ENCODE measurements at places on chromosomes 7 and 10.

- DNase-seq = no peak
These were observed 203.9 kb downstream of the DNAJB6 start for GRCh38 chr7:157540606-157541294.

DNA sequence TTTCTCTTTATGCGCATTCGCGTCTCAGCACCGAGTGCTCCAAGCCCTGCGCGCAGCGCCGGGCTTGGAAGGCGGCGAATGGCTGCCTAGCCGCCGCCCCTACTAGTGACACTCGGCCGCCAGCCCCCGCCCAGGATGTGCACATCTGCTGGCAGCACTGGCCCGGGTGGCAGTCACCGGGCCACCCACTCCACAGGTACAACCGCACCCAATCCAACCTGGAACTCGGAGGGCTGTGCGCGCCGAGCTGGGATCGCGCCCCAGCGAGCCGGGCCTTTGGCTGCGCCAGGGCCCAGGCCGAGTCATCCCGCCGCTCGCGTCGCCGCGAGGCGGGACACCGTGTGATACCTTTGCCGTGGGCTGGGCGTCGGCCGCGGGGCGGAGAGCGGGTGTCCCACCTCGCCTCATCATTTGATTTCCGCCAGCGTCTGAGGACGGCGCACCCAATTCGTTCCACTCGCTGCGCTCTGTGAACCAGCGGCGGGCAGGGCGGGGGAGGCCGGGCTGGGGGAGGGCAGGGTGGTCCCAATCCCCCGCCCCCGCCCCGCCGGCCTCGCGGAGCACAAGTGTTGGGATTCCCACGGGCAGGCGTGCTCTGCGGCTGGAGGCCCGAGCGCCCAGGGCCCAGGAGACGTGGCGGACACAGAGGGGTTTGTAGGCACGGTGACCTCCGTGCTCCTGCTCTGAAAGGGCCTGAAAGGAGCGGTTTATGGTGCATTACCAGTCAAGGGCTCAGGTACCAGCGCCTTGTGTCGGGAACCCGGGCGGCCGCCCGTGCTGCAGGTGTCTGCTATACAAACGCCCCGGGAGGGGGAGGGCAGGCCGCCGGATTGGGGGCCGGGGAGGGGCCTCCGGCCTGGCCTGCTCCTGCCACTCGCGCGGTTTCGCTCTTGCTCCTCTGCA is 17.8 kb upstream of the PTF1A start:
- no peak for DNase-seq

DNA sequence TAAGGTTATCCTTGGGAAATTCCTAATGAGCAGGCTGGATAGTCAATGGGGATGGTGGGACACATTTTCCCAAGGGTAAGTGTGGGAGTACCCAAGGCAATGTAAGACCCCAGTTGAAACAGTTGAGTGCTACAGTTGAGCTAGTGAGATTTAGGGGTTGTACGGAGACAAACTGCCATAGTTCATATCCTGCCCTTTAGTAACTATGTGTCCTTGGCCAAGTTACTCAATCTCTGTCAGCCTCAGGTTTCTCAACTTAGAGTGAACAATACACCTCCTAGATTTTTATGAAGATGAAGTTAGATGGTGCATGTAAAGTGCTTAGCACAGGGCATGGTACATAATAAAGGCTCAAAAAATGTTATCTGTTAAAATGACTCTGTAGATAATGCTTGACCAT is 20.5 kb downstream of the HABP2 start:
- no peak for DNase-seq

DNA sequence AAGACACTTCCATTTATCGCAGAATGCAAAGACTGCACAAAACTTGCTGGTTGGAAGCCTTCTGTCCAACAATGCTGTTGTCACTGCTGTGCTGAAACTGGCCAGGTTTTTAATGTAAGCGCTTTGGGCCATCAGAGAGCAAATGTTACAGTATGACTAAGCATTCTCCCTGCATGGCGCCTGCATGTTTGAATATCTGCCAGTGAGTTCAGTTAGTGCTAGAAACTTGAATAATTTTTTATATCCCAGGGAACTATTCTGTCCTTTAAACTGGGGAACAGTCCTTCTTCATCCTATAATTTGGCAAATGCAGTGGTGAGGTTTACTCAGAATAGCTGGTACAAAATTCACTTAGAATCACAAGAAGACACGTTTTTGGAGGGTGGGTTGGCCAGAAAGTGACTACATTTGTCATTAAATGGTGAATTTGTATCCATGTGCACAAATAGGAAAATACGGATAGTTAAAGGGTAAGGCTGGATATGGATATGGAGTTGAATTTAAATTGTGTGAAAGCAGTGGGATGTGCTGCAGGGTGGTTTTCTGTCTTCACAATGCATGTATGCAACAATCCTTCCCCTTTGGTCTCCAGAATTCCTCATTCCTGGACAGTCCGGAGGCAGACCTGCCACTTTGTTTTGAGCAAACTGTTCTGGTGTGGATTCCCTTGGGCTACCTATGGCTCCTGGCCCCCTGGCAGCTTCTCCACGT is 1.7 kb downstream of the ABCC2 start:
- peak; percentile 88 for DNase-seq

GRCh38 chr10:43610636-43611035 is 4.4 kb downstream of the ZNF485 start:
- DNase-seq = peak; percentile 49

- no peak for DNase-seq
These were observed 145.3 kb upstream of the TBX20 start for GRCh38 chr7:35399216-35399615.

DNA sequence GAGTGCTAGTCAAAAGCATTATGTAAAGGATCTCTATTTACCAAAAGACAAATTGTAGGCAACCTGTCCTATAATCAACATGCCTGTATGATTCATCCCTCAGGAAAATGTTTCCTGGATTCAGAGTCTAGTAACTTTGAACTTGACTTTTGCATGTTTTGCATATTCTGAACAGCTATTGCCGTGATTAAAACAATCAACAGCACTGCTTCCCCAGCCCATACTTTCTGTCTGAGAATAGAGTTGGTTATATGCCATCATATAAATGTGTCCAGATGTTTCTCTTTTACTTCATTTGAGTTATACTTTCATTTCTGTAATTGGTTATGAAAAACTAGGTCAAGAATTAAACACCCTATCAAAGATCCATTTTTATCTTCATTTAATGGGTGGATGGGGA is 83.5 kb downstream of the ZMYND11 start:
- DNase-seq = peak; percentile 34

DNA sequence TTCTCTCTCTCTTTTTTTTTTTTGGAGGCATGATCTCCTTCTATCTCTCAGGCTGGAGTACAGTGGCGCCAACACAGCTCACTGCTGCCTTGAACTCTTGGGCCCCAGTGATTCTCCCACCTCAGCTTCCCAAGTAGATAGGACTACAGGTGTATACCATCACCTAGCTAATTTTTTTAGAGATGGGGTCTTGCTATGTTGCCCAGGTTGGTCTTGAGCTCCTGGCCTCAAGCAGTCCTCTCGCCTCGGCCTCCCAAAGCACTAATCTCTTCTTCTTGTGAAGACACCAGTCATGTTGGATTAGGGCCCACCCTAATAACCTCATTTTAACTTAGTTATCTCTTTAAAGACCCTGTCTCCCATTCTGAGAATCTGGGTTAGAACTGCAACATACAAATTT is 45.6 kb downstream of the LRMDA start:
- no peak for DNase-seq

GRCh38 chr10:86329093-86329710 is 37.4 kb downstream of the GRID1 start:
- DNase-seq = no peak

- DNase-seq = peak; percentile 75
These were observed at the start of gene EGFR for GRCh38 chr7:55018361-55019190. EGFR (plus strand) TSS chr7:55019017; CDS start chr7:55019278, 261 bp downstream.

DNA sequence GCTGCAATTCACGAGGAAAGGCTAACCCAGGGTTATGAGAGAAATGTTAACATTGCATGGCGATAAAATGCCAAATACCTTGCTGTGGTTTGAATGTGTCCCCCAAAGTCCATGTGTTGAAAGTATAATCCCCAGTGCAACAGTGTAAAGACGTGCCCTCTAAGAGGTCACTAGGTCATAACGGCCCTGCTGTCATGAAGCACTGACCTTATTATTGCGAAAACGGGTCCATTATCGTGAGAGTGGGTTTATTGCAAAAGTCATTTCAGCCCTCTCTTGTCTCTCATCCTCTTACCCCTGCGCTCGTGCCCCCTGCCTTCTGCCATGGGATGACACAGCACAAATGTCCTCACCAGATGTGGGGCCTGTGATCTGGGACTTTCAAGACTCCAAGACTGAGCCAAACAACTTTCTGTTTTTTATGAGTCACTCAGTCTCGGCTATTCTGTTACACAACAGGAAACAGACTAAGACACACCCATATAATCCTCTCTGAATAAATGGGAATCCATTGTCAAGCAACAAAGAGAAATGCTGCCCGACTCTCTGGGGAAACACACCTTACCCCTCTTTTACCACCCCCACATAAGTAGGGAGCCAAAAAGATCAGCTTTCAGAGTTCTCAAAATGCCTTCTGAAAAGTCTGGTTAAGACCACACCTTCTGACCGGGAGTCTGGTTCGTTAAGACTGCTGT is 73.1 kb upstream of the UCN3 start:
- DNase-seq = peak; percentile 92

GRCh38 chr10:59258890-59259289 is 82.4 kb downstream of the PHYHIPL start:
- DNase-seq = no peak

GRCh38 chr10:73032536-73032935 is 64.1 kb downstream of the P4HA1 start:
- no peak for DNase-seq

- no peak for DNase-seq
These were observed 262.8 kb downstream of the SLC25A13 start for GRCh38 chr7:96059075-96059474.

GRCh38 chr10:70617798-70618568 is 15.4 kb upstream of the PRF1 start:
- peak; percentile 80 for DNase-seq

- DNase-seq = peak; percentile 24
These were observed 5.3 kb downstream of the CYP3A7 start for GRCh38 chr7:99729486-99730237.

DNA sequence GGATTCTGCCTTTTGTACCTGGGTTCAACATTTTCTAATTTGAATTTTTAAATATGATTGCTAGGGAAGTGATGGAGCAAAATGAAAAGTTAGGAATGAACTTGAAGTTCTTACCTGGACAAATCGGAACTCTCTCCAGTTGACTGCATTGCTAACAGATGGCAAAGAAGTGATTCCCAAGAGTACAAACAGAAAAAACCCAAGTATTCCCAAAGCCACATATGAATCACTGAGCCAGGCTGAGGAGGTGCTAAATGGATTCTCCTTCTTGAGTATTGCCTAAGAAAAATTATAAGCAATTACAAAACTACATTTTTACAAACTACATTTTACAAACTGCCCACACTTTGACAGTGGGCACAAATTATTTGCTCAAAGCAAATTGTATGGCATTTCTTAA is 25.9 kb downstream of the STEAP4 start:
- DNase-seq = peak; percentile 53

DNA sequence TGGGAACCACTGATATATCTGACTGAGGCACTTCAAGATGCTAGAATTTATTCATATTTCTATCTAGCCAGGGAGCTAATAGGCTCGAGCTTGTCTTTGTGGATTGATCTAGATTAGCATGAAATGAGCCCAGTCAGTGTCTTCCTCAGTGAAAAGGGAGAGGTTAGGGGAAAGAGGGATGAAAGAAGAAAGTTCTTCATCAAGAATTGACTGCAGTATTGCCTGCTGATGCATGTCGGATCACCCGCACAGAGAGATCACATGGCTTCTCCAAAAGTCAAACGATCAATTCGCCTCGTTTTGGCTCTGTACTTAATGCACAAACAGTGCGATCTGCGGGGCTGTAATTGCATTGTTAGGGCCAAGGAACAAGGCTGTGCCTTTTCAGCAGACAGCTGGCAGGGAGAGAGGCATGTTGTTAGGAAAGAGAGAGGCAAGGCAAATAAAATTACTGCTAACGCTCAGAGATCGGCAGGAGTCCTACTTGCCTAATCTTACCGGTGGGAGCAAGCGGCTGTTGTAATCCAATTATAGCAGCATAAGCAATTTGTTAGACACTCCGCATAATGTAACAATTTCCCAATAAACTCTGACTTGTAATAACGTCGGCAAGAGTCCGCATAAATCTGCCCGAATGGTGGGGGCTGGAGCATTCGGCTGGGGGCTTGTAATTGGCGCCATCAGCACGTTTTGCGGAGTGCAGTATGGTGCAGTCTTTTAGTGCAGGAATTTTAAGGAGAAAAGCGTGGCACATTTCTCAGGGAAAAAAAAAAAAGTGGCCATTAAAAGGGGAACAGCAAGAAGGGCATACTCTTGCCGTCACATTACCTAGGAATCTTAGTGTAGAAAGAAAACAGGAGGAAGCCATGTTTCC is 102.1 kb downstream of the POLL start:
- DNase-seq = no peak

- no peak for DNase-seq
These were observed 112.2 kb upstream of the JCAD start for GRCh38 chr10:30171601-30172000.

DNA sequence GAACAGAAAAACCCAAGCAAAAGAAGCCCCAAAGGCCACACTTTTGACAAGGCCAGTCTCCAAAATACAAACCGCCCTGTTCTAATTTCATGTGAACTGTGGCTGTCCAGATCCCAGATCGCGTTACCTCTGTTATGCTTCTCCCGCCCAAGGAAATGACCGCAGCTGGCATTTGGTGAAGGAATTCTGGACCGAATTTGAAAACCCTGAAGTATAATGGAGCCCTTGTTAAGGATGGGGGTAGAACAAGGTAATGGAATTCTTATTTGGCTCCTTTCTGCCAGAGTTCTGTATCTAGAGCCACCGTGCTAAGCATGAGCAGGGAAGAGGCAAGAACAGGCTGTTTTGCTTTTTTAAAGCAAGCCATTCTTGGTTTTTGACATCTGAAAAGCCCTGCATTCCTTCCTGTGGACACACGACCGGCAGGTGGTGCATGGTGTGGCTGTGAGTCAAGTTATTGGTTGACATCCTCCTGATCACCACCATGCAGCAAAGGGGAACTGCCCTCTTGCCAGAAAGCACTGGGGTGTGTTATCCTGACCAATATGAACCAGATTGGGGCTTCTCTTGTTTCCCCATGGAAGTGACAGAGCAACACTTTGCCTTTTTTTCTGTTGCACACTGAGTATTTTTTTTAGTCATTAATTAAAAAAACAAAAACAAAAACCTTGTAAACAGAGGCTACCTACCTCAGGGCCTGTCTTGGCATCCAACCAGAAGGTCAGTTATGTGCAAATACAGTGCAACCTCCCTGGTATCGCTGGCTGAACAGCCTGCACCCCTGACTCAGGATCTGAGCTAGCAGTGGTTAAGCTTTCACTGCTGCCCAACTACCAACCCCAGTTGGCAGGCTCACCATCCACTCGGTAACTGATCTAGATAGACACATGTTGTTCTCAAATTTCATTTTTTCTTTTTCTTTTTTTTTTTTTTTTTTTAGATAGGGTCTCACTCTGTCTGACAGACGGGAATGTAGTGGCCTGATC is 14.2 kb downstream of the UCMA start:
- DNase-seq = no peak

DNA sequence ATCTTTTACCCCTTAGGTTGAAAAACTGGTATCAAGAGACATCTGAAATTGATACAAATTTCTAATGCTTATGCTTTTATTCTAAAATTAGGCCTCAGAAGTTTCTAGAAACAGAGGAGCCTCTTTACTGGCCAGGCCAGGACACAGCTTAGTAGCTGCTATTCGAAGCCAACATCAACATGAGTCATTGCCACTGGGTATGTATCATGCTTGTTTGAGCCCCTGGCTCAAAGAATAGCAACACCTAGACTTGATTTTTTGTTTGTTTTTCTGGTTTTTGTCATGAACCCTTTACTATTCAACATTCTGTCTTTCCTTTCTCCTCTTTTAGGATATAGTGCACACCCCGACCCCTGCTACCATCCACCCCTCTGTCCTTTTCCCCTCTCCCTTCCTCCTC is 90.9 kb upstream of the STK17A start:
- DNase-seq = peak; percentile 86

Data from fibroblast of mammary gland (primary cell).